ENCODE measurements at places on chromosomes 4 and X.

DNA sequence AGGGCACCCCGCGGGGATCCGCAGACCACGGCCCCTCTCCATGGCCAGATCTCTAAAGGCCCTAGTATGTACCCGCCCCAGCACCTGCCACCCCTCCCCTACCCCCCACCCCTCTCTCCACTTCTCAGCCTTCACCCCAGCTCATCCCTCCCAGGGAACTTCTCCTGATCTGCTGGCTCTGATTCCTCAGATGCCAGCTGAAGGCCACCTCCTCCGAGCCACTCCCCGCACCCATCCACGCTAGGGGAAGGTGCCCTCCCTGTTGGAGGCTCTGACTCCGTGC, 11.9 kb downstream of the PSAPL1 start:
- no peak for DNase-seq

GRCh38 chr4:168484626-168485025, 4.3 kb upstream of the DDX60L start:
- DNase-seq, result no peak

GRCh38 chrX:22357621-22358020, 84.9 kb downstream of the CBLL2 start:
- no peak for DNase-seq

GRCh38 chr4:189804894-189805293, 135.8 kb upstream of the FRG1 start:
- DNase-seq, result no peak

- no peak for DNase-seq
Measured at GRCh38 chr4:14908635-14909034, 93.6 kb upstream of the CPEB2 start.

DNA sequence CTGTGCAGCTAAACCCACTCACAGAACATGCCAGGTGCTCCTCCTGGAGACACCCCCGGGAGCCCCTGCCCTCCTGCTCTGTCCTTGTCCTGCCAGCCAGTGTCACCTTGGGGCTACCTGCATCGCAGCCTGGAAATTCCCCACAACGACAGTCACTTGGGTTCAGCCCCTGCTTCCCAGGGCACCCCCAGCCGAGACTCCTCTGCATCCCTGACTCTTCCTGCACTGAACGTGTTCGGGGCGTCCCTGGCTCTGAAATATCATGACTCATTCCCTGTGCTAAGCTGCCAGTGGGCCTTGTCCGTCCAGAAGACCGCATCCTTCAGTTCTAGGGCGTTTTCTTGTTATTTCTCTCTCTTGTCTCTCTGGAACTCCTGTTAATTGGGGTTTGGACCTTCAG, 5.8 kb downstream of the CFAP99 start:
- DNase-seq, result no peak

DNA sequence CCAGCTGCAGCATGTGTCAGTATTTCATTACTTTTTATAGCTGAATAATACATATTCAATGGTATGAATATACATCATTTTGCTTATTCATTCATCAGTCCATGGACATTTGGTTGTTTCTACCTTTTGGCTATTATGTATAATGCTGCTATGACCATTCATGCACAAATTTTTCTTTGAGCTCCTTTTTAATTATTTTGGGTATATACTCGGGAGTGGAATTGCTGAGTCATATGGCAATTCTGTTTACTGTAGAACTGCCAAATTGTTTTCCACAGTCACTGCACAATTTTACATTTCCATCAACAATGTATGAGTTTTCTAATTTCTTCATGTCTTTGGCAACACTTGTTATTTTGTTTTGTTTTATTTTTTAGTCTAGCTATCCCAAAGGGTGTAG, 405.9 kb upstream of the PITX2 start:
- no peak for DNase-seq

DNA sequence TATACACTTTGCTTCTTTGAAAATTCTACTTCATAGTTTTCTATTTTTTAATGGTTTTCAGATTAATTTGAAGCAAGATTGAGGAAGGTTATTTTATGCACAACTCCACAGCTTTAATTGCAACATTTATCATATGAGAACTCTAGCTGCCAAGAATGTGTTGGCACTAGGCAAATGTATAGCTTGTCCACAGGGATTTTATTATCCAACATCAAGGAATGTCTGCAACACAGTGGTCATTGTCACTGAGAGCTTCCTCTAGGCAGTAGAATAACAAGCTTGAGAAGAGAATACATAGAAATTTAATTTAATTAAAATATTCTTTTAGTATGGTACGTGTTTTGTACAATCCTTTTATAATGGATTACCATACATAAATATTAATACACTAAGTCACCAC, 1600.8 kb downstream of the ARAP2 start:
- DNase-seq, result no peak

DNA sequence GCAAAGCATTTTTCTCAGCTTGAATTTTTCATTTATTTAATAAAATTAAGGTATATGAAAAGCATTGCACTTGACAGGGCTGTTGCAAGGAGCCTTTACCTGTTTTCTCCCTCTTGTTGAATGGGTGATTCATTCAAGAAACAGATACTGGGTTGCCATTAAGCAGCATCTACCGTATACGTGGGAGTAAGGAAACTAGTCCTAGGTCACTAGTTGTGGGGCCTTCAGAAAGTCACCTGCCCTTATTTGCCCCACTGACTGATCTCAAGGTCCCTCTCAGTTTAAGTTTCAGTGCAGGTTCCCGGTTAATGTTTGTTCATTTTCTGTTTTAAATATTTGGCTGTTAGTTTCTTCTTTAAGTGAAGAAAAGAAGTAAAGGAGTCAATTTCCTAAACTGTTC, 34.0 kb downstream of the LHFPL1 start:
- no peak for DNase-seq

DNA sequence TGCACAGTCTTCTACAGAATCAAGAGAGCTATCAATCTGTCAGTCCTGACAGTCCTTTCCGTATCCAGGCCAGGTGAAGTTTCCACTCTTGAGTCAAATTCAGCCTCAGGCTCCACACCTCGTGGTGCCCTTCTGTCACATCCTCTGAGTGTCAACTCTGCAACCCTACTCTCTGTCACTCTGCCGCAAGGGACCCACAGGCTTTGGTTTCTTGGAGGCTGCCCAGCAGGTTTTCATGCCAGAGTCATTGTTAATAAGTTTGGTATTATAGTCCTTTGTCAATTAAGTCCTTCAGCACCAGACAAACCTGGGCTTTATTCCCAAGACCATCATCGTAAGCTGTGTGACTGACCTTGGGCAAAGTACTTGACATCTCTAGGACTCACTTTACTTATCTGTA, 83.4 kb upstream of the KLHL13 start:
- peak; percentile 21 for DNase-seq

DNA sequence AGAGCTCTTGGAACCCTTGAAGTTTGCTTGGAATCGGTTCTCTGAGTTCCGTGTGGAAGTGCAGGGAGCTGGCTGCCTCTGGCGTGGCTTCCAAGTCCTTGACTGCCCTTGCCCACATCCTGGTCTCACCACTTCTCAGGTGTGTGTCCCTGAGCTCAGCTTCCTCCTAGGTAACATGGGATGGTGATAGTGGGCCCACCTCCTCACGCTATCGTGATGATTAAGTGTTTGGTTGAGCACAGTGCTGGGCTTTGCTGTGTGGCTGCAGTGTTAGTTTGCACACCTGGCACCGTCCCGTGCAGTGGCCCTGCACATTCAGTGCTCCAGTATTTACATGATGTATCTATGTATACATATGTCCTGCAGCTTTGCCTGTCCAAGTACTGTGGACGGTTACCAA, 81.5 kb downstream of the CLDN34 start:
- no peak for DNase-seq

DNA sequence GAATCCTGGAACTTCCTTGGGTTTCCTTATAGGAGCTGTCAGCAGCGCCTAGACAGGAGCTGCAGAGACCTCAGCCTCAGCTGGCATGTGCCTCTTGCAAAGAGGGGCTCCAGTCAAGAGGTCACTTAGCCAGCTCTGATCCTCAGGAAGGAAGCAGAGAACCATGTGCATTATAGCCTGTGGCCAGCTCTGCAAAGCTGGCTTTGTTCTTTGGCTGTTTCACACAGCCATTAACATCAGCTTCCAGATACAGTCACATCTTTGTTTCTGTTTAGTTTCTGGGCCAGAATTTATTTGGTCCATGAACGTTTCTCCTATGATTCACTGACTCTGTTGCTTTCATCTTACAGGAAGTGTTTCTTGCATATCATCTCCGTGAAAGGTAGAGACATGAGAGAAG, 92.4 kb downstream of the CC2D2A start:
- DNase-seq, result no peak

- DNase-seq, result no peak
Measured at GRCh38 chr4:73891326-73891725, 22.1 kb downstream of the CXCL1 start.

- DNase-seq, result no peak
Measured at GRCh38 chrX:1292575-1293290, 24.1 kb downstream of the CSF2RA start.

- no peak for DNase-seq
Measured at GRCh38 chr4:89556601-89557305, 249.2 kb upstream of the GPRIN3 start.

- DNase-seq, result no peak
Measured at GRCh38 chr4:124386163-124386562, 326.4 kb downstream of the ANKRD50 start.

DNA sequence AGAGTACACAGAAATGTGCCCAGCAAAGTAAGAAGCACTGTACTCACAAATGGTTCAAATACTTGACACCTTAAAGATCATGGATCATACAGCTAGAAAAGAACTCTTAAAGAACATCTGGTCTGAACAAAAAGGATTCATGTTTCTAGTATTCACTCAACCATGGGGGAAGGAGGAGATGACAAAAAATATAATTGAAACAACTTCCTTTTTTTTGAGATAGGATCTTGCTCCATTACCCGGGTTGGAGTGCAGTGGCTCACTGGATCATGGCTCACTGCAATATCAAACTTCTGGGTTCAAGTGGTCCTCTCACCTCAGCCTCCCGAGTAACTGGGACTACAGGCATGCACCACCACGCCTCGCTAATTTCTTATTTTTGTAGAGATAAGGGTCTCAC, 6.0 kb downstream of the DHX15 start:
- no peak for DNase-seq

- no peak for DNase-seq
Measured at GRCh38 chr4:76458297-76458696, 23.3 kb downstream of the SHROOM3 start.

- DNase-seq, result no peak
Measured at GRCh38 chr4:41611881-41612871, 74.2 kb downstream of the LIMCH1 start.

DNA sequence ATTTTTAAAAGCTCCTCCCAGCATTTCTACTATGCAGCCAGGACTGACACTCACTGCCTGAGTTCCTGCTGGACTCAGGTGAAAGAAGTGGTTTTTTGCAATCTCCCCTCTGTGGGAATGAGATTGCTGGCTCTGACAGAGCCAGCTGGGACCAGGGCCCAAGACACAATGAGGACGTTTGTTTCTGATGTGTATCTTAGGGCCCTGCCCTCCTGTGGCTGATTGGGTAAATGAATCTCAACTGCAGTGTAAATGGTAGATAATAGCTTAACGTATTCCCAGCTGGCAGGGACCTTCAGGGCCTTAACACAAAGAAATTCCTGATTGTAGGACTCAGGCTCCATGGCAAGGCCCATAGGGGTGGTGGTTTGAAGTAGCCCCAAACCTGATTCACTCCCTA, 85.8 kb upstream of the PRPS1 start:
- peak; percentile 59 for DNase-seq

DNA sequence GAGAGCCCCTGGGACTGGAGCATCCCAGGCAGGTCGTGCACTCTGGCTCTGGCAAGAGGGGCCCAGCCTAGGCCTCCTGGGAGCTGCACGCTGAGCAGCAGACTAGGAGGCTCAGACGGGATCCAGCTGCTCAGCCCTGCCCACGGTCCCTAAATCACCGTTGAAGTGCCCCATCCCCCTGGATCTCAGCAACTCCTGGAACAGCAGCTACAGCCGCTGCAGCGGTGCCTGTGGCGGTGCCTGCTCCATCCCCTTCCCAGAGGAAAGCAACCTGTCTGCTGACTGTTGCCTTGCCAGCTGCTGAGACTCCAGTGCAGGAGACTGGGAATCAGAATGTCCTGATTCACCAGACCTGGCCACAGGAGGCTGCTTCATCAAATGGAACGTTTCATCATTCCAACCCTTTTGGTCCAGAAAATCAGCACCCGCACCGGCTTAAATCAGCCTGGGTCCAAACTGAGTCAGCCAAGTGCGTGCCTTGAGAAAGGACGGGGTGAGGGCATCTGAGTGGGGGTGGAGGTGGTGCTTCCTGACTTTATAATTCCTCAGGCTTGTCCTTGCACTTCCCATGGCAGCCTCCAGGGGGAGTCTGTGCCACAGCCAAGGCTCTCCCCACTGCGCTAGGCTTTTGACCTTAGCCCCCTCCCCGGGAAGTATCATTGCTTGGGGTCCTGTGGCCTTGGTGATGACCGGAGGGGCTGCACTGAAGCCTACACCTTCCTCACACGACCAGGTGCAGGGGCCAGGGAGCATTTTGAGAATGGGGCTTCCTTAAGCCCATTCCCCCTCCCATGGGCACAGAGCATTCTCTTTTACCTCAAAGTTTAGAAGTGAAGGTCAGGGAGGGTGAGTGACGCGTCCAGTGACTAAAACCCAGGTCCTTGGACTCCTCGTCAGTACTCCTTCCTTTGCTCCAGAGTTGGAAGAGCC, 6.5 kb downstream of the ZNF185 start:
- peak; percentile 29 for DNase-seq

DNA sequence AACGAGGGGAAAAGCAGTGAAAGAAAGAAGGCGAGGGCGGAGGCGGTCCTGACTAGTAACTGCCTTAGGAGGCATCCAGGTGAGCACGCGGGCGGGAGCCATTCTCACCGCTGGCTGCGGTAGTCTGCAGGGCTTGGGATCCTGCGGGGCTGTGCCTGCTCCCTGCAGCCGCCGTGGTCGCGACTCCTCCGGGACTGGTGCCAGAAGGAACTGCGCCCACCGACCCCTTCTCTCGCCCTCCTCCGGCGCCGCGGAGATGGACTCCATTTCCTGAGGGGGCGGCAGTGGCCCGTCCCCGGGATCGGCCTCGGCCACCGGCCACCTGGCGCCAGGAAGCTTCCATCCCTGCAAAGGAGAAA, 543 bp downstream of the NFXL1 start:
- peak; percentile 13 for DNase-seq

GRCh38 chrX:99719140-99719539, 690.9 kb downstream of the PCDH19 start:
- no peak for DNase-seq

DNA sequence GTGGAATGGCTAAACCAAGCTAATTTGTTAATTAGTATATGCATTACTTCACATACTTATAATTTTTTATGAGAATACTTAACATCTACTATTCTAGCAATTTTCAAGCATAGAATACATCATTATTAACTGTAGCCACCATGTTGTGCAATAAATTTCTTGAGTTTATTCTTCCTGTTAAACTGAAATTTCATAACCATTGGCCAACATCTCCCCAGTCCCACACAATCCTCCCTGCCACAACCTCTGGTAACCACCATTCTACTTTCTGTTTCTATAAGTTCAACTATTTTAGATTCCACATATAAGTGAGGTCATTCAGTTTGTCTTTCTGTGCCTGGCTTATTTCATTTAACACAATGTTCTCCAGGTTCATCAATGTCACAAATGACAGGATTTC, 208.5 kb downstream of the PPP4R3C start:
- no peak for DNase-seq

- no peak for DNase-seq
Measured at GRCh38 chr4:157706155-157706554, 466.7 kb downstream of the GASK1B start.

- no peak for DNase-seq
Measured at GRCh38 chr4:103853627-103854026, 133.8 kb upstream of the TACR3 start.

GRCh38 chr4:106587558-106587957, 219.0 kb upstream of the GIMD1 start:
- no peak for DNase-seq

- peak; percentile 80 for DNase-seq
Measured at GRCh38 chr4:184347251-184348239, 126.8 kb downstream of the IRF2 start.

- no peak for DNase-seq
Measured at GRCh38 chrX:12412561-12412960, 274.3 kb downstream of the FRMPD4 start.

All from NCI-H1436 (cell line).